Cerebellum (tissue), 4 donors: ENCODE measurements at places on chromosomes 2 and 18. TPM values are rescaled to one million over a fixed set of nuclear protein-coding genes. Genes with fewer than 3 reads are reported as not detected.

Gene LIPG
- total RNA-seq, result 10.0 TPM

Gene ASXL2
- 7.9 TPM for total RNA-seq

Gene TSGA10
- 21.4 TPM for total RNA-seq

Gene TUBA4B
- total RNA-seq, result not detected

Gene CFAP210
- total RNA-seq, result 1.5 TPM

Gene ESCO1
- total RNA-seq, result 23.0 TPM

Gene UCN
- 1.2 TPM for total RNA-seq

Gene PRSS56
- total RNA-seq, result 0.18 TPM

Gene AQP12A
- not detected for total RNA-seq

Gene SS18
- total RNA-seq, result 105 TPM

Gene KCNG2
- 2.1 TPM for total RNA-seq

Gene HRH4
- 0.18 TPM for total RNA-seq

Gene TNFRSF11A
- 1.1 TPM for total RNA-seq

Gene NFATC1
- total RNA-seq, result 2.7 TPM

Gene IL18RAP
- not detected for total RNA-seq

Gene TANC1
- 40.3 TPM for total RNA-seq

Gene GKN2
- total RNA-seq, result not detected

Gene ARHGAP15
- total RNA-seq, result 2.9 TPM

Gene RBM45
- 24.0 TPM for total RNA-seq

Gene NDC80
- total RNA-seq, result 20.3 TPM

Gene HSPE1
- total RNA-seq, result 54.3 TPM

Gene LRATD1
- total RNA-seq, result 17.2 TPM

Gene ST8SIA5
- 9.4 TPM for total RNA-seq

Gene GALR1
- total RNA-seq, result 1.4 TPM

Gene SNED1
- 12.0 TPM for total RNA-seq

Gene AGXT
- not detected for total RNA-seq

Gene RAD51AP2
- 0.54 TPM for total RNA-seq

Gene FKBP1B
- 25.1 TPM for total RNA-seq

Gene SYT4
- 121 TPM for total RNA-seq

Gene OTOS
- total RNA-seq, result 1.4 TPM

Gene SP140
- 1.6 TPM for total RNA-seq

Gene FOXD4L1
- total RNA-seq, result 0.27 TPM

Gene METAP1D
- 18.0 TPM for total RNA-seq

Gene LHCGR
- total RNA-seq, result 1.5 TPM

Gene ZAP70
- 0.45 TPM for total RNA-seq

Gene GATA6
- total RNA-seq, result 0.54 TPM

Gene HOXD3
- total RNA-seq, result not detected

Gene SRD5A2
- total RNA-seq, result 0.18 TPM

Gene IL1R2
- not detected for total RNA-seq

Gene CCL20
- total RNA-seq, result not detected

Gene C2orf92
- 15.7 TPM for total RNA-seq

Gene SNORC
- 4.2 TPM for total RNA-seq

Gene IL1RL2
- 0.73 TPM for total RNA-seq

Gene ANKRD12
- 102 TPM for total RNA-seq

Gene ANO7
- total RNA-seq, result 0.54 TPM
